ENCODE measurements at places on chromosomes 13 and 19.

DNA sequence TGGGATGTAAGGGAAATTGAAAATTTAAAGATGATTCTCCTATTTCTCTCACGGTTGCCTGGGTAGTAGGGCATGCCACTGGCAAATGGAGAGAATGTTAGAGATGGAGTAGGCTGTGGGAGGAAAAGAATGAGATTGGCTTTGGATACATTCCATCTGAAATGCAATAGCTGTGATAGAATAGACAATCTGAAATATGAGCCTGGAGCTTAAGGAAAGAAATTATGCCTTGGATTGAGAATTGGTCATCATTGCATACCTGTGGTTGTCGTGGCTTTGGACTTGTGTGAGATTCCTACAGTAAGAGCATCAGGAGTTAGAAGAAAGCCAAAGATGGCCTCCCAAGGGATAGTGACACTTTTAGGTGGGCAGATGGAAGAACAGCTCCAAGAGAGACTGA, 305.1 kb upstream of the SLC10A2 start:
- peak; percentile 60 for DNase-seq

GRCh38 chr19:46733690-46734292, 12.1 kb upstream of the FKRP start:
- no peak for DNase-seq

DNA sequence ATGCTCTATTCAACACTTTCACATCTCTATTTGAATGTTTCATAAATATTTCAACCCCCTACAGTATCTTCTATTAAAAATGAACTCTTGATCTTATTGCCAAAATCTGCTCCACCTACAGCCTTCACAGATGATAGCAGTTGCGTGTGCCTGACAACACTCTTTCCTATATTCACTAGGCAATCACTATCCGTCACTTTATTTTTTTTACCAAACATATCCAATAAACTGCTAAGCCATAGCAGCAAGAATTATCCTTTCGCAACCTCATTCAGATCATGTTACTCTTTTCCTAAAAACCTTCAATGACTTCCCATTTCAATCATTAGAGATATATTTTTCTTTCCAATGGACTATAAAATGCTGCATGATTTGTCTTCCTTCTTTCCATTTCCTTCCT, 629.8 kb upstream of the PCDH9 start:
- DNase-seq: no peak

- peak; percentile 41 for DNase-seq
Observed at GRCh38 chr13:75369981-75370380, 112.0 kb downstream of the TBC1D4 start.

DNA sequence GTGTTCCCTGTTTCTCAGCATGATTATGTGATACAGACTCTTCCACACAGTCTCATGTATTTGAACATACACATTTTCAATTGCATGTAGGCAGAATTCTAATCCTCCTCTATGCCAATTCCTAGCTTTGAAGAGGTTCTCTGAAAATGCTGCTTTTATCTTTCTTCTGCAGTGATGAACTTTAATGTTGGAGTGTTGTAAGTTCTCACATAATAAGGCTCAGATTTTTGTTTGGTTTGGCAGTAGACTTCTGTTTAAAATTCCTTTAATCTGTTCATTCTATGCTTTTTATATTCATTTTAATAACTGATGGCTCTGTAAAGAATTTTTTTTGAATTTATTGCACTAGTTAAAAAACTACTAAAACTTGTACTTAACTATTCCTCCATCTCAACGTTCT, 225.8 kb downstream of the GGACT start:
- DNase-seq: no peak

GRCh38 chr13:42735010-42735409, 46.4 kb upstream of the FAM216B start:
- peak; percentile 54 for DNase-seq

GRCh38 chr13:35549481-35549880, 73.0 kb upstream of the MAB21L1 start:
- DNase-seq: no peak

GRCh38 chr19:42193706-42194105, 23.8 kb downstream of the DEDD2 start:
- no peak for DNase-seq

GRCh38 chr13:30726192-30726591, 9.2 kb upstream of the ALOX5AP start:
- DNase-seq: peak; percentile 68

DNA sequence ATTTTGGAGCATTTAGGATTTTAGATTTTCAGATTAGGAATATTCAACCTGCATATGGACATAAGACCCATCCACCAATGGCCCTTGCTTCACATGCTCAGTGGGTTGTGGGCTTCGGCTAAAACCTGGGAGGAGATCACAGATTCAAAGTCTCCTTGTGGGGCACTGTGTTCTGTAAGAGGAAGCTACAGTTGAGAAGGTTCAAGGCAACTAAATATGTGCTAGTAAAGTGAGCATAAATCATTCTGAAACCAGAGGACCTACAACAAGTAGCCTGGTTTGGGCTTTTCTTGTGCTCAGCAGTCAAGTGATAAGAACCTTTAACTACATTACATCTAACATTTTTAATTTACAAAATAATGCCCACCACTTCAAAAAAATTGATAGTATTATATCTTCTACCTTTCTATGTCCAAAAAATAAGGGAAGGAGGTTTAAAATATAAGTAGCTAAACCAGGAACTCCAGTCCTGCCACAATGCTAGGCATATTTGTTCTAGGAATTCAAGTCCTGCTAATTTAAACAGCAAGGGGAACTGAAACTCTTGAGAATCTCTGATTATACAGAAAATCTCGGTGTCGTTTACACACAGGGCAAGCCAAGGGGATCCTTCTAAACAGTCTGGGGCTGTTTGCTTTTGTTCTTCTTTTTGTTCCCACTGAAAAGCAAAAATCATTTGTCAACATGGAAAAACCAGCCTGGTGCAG, 36.6 kb downstream of the FOXO1 start:
- DNase-seq: no peak

GRCh38 chr19:49546825-49547565, 19.2 kb downstream of the RCN3 start:
- DNase-seq: peak; percentile 82

DNA sequence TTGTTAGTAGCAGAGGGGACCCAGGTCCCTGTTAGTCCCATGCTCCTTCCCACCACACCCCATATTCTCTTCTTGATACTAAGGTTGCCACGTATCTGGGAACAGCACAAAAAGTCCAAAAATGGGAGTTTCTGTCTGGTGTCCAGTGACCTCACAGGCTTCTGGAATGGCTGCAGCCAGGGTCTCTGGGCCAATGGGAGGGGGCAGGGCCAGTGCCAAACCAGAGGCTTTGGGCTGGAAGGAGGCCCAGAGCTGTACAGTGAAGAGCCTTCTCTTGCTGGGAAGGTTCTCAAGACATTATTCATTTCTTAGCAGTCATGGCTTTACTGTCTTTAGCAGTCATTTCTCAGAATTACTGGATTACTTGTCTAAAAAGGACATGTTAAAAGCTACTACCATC, 119.2 kb downstream of the FRY start:
- no peak for DNase-seq

DNA sequence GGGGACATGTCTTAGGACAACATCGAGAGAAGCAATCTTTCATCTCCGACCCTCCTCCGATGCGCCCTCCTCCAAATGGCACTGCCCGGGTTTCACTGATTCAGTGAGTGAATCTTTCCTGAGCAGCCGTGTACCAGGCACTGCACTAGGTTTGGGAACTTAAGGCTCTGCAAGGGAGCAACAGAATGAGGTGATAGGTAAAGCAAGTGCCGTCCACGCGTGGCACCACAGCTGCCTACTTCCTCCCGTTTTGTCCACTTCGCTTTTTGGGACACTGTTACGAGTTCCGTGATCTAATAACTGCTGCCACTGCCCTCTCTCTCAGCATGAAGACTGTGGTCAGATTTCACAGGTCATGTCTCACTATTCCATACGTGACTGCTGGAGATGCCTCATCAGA, 131.0 kb downstream of the TEX29 start:
- no peak for DNase-seq
